Endodermal cell (in vitro differentiated cells): ENCODE measurements at places on chromosomes 5 and 9. TPM values are rescaled to one million over a fixed set of nuclear protein-coding genes. Genes with fewer than 3 reads are reported as not detected.

Gene PPP1R26
- 43.2 and 49.8 TPM in 2 replicates for total RNA-seq

Gene TMEM252
- not detected in 2 replicates for total RNA-seq

Gene CNTLN
- total RNA-seq = 12.2 and 13.7 TPM in 2 replicates

Gene ZFP2
- total RNA-seq = 0.47 to 2.0 TPM (median 1.8 TPM) in 3 replicates

Gene TUT7
- 22.7 and 25.8 TPM in 2 replicates for total RNA-seq

Gene SPINK4
- 1.2 to 1.8 TPM (median 1.4 TPM) in 3 replicates for total RNA-seq

Gene IFNB1
- total RNA-seq = not detected in 3 replicates

Gene ANXA1
- total RNA-seq = 8.9 and 12.4 TPM in 2 replicates

Gene SLC36A3
- not detected in 2 replicates for total RNA-seq

Gene ITGA2
- total RNA-seq = 4.0 to 4.8 TPM (median 4.5 TPM) in 3 replicates

Gene CCL27
- not detected in 2 replicates for total RNA-seq

Gene CTNND2
- total RNA-seq = 6.4 and 6.5 TPM in 2 replicates

Gene CCNB1
- total RNA-seq = 110 to 282 TPM (median 260 TPM) in 3 replicates

Gene DMAC1
- 40.6 to 71.8 TPM (median 69.0 TPM) in 3 replicates for total RNA-seq

Gene NXNL2
- 0.23 TPM in 1 of 2 replicates, not detected in the other for total RNA-seq

Gene F2RL2
- 0.09 to 0.84 TPM (median 0.53 TPM) in 3 replicates for total RNA-seq

Gene FLT4
- 5.0 to 7.9 TPM (median 5.2 TPM) in 3 replicates for total RNA-seq

Gene MARVELD2
- total RNA-seq = 28.8 to 39.3 TPM (median 38.0 TPM) in 3 replicates

Gene COL27A1
- total RNA-seq = 43.8 to 66.3 TPM (median 47.5 TPM) in 3 replicates

Gene PIP5K1B
- 8.0 to 16.4 TPM (median 8.5 TPM) in 3 replicates for total RNA-seq

Gene CAAP1
- total RNA-seq = 21.2 to 41.6 TPM (median 30.5 TPM) in 3 replicates

Gene ROR2
- 142 and 160 TPM in 2 replicates for total RNA-seq

Gene ZNF366
- total RNA-seq = not detected in 2 replicates

Gene PAM
- 35.9 to 45.5 TPM (median 38.2 TPM) in 3 replicates for total RNA-seq

Gene TMOD1
- 7.1 and 8.5 TPM in 2 replicates for total RNA-seq

Gene C5orf46
- not detected in 3 replicates for total RNA-seq

Gene ABLIM3
- total RNA-seq = 0.24 and 0.68 TPM in 2 replicates

Gene LHX2
- 0.23 to 0.29 TPM (median 0.27 TPM) in 3 replicates for total RNA-seq

Gene NRG2
- 4.9 to 14.0 TPM (median 12.5 TPM) in 3 replicates for total RNA-seq

Gene PCDHA1
- total RNA-seq = 0.18 to 0.26 TPM (median 0.19 TPM) in 3 replicates

Gene C9orf50
- total RNA-seq = not detected in 2 replicates

Gene CARTPT
- not detected in 2 replicates for total RNA-seq

Gene SOWAHA
- 0.07 and 0.13 TPM in 2 replicates for total RNA-seq

Gene OGN
- not detected in 3 replicates for total RNA-seq

Gene RHOBTB3
- 421 and 432 TPM in 2 replicates for total RNA-seq

Gene MYMK
- total RNA-seq = not detected in 3 replicates

Gene FOXD4
- total RNA-seq = 0.26 and 0.47 TPM in 2 replicates

Gene GPX8
- total RNA-seq = 43.0 and 47.9 TPM in 2 replicates

Gene SPOCK1
- 22.2 to 142 TPM (median 25.8 TPM) in 3 replicates for total RNA-seq
